ENCODE measurements at places on chromosomes 13 and 19.

DNA sequence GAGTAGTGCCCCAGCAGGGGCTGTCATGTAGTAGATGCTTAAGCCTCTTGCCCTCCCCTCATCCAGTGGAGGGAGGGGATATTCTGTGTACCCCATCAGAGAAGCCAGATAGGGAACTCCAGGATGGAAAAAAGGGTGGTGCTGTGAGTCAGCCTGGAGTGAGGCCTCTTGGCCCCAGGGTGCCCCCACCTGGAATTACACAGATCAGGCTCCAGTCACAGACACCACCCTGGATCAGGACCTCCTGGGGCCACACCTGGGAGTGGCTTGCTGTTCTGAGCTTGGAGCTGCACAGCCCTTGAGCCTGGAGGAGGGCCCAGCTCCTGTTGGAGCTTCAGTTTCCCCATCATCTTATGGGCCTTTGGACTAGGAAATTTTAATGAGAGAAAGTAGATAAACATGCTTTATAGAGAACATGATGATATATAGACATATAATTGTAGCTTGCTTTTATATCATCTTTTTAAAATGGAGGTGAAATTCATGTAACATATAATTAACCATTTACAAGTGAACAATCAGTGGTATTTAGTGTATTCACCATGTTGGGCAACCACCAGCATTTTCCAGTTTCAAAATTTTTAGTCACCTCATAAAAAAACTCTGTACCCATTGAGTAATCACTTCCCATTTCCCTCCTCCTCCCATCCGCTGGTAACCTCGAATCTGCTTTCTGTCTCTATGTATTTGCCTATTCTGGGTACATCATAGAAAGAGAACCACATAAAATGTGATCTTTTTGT, 24.6 kb downstream of the CYP4F22 start:
- DNase-seq = peak; percentile 68

GRCh38 chr13:37068962-37069361, 9.5 kb upstream of the SUPT20H start:
- DNase-seq = no peak

DNA sequence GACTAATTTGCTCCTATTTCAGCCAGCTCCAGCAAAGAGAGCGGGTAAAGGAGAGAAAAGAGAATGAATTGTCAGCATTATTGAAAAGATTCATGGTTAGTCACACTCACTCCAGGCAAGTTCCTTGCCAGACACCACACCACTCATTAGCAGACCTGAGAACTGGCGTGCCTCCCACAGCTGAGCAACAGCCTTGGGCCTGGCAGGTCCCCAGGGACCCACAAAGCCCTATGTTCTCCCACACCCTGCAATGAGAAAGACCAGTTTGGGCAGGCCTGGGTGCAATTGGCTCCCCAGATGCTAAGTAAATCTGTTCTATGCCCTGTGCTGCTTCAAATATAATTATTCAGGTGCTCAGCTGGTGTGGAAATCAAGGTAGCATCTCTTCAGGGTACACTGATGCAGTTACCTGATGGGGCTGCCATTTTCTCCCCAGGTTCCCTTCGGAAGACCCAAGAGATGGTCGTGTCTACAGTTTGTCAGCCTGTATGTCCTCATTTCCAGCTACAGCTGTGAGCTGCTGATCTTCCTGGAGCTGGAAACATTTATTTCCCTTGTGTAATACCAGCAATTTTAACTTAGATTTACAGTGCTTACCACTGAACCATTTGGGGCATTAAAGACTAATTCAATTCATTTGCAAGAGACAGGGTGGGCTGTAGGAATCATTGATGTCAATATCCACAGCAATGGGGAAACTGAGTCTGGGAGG, 405.0 kb downstream of the COG6 start:
- no peak for DNase-seq

- no peak for DNase-seq
These were observed 207.4 kb downstream of the COG6 start for GRCh38 chr13:39862900-39863299.

DNA sequence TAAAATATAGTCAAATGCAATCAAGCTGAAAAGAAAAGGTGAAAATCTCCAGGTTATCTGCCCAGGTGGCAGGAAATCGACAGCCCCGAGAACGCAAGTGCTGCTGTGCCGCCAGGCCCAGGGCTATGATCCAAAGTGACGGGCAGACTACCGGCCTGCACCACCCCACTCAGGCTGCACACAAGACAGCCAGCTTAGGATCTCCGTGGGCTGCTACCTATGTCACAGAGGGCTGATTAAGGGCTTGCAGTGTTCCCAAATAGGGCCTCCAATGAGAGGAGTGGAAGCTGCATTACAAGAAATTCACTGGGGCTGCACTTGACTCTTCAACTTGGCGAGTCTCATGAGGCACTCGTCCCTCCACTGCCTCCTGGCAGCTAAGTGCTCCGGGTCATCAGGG, 121.8 kb downstream of the CRYL1 start:
- no peak for DNase-seq

- DNase-seq = no peak
These were observed 30.5 kb upstream of the COX7A1 start for GRCh38 chr19:36182612-36183244.

GRCh38 chr19:18657590-18658365, 20.9 kb downstream of the KLHL26 start:
- no peak for DNase-seq

GRCh38 chr19:48493718-48494401, 17.8 kb downstream of the LMTK3 start:
- DNase-seq = no peak

DNA sequence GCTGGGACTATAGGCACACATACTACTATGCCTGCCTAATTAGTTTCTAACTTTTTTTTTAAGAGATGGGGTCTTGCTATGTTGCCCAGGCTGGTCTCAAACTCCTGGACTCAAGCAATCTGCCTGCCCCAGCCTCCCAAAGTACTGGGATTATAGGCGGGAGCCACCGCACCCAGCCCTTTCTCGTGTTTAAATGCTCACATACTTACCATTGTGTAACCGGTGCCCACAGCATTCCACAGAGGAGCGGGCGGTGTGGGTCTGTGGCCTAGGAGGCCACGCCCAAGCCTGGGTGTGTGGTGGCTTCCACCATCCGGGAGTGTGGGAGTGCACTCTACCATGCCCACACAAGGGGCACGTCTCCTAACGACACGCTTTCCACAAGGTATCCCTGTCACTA, 7.7 kb downstream of the LMNB2 start:
- no peak for DNase-seq

DNA sequence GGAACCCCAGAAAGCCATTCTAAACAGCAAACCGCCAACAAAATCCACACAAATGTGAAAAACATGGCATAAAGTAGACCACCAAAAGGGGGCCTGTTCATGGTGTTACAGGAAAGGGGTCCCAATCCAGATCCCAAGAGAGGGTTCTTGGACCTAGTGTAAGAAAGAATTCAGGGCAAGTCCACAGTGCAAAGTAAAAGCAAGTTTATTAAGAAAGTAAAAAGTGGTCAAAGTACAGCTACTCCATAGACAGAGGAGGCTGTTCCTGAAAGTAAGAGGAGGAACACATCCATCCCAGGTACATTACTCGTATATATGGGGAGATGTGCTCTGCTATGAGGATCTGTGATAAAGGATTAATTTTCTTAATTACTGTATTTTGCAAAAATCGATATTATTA, 67.8 kb upstream of the SLC15A1 start:
- DNase-seq = no peak

- DNase-seq = no peak
These were observed 1.4 kb upstream of the RAVER1 start for GRCh38 chr19:10334588-10335351.

DNA sequence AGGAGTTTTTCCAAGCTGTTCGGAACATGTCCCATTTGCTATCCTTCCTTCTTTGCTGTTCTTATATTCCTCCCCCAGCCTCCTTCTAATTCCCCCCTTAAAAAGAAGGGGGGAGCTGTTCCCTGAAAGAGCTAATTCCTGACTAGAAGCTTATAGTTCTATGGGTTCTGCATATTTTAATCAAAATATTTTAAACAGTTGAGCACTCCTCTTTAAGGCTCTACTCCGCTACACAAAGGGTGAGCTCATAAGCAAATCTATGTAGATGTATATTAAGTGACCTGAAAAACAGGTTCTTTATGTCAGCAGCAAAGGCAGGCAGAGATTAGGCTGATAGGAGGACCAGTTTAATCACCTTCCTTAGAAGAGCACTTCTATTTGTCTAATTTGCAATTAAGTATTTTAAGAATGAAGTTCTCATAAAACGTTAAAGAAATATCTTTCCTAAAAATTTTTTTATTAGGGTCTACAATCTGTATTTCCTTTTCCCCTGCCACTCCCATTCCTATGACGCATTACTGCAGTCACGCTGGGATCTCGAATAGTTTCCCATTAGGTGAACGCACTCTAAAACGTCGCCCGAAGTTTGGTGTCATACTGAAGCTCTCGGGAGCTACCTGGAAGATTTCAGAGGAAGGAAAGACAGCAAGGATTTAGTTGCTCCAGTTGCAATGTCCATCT, 5.2 kb downstream of the EFNB2 start:
- DNase-seq = no peak

DNA sequence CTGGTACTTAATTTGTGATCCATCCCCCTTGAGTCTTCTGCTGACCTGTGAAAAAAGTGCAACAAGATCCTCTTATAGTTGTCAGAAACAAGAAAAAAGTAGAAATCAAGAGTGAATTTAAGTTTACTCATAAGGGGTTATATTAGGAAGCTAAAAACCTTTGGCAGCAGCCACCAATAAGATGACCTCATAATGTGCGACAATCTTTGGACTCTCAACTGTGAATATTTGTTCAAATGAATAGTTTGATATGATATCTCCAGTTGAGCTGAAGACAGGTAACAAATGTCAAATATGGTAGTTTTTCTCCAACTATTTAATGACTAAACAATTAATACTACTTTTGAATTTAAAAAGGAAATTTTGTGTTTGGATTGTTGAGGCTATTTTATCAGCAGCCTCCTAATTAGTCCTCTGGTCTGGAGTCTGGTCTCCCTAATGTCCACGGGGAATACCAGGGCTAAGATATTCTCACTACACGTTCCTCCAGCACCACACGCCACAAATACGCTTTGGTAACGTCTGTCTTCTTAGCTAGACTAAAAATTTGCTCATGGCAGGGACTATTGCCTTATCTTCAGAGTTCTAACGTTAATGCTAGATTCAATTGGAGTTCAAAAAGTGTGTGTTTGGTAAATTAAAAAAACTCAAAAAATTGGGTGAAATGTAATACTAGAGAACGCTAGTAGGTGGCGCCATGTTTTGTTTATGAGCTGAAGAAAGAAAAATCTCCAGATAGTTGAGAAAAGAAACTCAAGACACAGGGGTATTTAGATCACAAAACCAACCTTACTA, 51.0 kb upstream of the PDX1 start:
- DNase-seq = no peak

DNA sequence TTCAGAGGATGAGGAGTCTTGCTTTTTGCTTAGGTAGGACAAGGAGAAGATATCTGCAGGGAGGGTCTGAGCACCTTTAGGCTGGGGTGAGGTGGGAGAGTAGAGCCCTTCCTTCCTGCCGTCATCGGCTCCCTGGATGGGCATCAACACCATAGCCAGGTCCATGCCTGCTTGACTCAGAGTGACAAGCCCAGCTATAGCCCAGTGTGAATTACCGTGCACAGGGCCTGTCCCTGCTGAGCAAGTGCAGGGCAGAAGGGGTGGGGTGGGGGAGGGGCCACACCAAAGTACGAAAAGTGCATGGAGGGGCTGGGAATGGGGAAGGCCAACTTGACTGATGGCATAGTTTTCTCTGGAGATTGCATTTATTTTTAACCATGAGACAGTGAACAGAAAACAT, 30.3 kb upstream of the RNF113B start:
- no peak for DNase-seq

- no peak for DNase-seq
These were observed 2.3 kb downstream of the UPF1 start for GRCh38 chr19:18833849-18834643.

GRCh38 chr19:5436106-5436947, 18.9 kb upstream of the ZNRF4 start:
- DNase-seq = no peak

- no peak for DNase-seq
These were observed 1.8 kb upstream of the CD37 start for GRCh38 chr19:49333418-49333805.

DNA sequence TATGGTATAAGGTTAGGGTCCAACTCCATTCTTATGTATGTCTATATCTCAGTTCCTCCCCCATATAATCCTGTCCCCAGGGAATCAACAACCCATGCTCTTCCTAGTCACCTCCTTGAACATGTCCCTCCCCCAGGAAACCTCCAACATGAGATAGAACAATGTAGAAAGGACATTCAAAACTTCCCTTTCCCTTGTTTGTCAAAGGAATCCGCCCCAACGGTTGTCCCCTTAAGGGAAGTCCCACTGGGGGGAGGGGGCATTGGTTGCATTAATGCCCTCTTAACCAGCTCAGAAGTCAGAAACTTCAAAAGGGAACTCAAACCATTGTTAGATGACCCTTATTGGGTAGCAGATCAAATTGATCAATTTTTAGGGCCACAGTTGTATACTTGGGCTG, 6.8 kb upstream of the ZNF561 start:
- DNase-seq = no peak

- DNase-seq = peak; percentile 36
These were observed 825 bp downstream of the GMIP start for GRCh38 chr19:19642506-19643157.

DNA sequence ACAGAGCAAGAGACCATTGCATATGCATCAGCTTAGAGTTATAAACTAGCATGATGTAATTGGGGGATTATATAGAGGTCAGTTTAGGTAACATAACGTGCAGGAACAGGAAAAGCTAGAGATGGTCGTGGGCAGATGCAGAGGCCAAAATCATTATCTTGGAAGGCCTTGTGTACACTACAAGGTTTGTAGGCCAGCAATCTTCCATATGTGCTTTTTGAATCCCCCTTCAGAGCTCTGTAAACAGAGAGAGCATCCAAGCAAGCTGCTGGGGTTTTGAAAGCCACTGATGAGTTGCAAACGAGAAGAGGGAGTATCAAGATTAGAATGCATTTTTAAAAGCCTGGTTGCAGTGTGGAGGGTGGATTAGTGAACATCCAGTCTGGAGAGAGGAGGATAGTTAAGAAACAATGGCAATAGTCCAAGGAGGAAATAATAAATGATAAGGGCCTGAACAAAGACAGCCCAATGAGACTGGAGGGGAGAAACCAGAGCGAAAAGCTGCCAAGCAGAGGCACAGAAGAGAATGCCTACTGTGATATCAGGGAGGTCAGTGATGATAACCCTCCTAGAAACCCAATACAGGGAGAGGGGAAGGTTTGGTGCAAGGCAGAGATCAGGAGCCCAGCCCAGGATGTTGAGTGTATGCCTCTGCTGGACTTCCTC, 109.6 kb downstream of the ZAR1L start:
- DNase-seq = no peak

GRCh38 chr19:12888006-12888603, 1.1 kb upstream of the KLF1 start:
- no peak for DNase-seq

GRCh38 chr13:98445340-98446233, 131.3 kb downstream of the STK24 start:
- DNase-seq = peak; percentile 50

- DNase-seq = no peak
These were observed 29.2 kb upstream of the TSHZ3 start for GRCh38 chr19:31378404-31378803.

- peak; percentile 97 for DNase-seq
These were observed 5.3 kb upstream of the GPR183 start for GRCh38 chr13:99312493-99312883.
